ENCODE measurements at places on chromosomes 11 and 22.

DNA sequence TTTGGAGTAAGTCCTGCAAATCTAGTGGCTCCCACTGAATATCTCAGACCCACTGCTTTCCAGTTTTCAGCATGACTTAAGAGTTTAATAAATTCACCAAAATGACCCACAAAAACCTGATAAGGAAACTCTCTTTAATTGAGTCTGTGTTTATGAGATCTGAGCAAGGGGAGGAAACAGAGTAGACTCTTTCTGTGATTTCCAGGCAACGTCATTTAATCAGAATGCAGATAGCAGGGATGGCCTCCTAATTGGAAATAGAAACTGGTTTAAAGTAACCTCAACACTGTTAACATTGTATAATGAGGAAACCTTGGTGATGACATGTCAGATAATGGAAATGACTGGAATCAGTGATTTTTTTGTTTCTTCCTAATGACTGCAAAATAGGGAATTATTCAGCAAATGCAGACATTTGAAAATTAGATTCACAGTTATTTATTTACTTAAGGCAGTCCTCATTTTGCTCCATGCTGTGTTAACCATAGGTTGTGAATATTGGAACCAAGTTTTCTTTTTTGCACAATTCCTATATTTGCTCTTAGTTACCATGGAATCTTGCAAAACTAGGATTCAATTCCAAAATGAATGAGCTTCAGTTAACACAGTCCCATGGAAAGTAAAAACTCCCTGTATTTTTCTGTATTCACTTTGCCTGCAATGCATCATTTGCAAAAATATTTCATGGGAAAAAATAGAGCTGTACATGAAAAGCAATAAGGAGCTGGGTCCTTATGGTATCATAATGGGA is 1324.5 kb downstream of the LRRC4C start:
- H3K4me3 ChIP-seq: no peak overlapping the region
- no peaks in the 10 kb centered on the region for H3K4me1 ChIP-seq
- no peaks in the 10 kb centered on the region for H3K27me3 ChIP-seq
- H3K27ac ChIP-seq: no peak overlapping the region
- H3K36me3 ChIP-seq: no peaks in the 10 kb centered on the region
- no peak for DNase-seq

DNA sequence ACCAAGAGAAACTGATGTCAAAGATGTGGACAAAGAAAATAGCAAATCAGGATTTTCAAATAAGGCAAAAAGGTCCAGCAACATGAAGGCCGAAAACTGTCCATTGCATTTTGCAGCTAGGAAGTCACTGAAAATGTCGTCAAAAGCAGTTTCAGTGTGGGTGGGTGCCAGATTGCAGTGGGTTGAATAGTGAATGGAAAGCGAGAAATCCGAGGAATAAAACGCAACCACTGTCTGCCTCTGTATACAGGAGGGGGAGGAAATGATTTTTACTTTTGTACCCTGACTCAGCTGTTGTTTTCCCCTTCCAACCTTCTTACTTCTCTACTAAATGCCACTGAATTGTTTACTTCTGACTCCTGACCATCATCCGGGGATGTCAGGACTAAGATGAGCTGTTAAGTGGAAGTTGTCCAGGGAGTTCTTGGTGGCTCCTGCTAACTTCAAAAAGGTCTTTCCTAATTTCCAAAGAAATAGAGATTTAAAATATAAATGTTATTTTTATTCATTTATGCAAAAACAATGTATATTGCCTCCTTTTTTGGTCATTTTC is 64.9 kb upstream of the BIRC3 start:
- H3K4me1 ChIP-seq: no peaks in the 10 kb centered on the region
- H3K27ac ChIP-seq: no peak overlapping the region
- DNase-seq: no peak
- H3K27me3 ChIP-seq: no peaks in the 10 kb centered on the region
- no peaks in the 10 kb centered on the region for H3K36me3 ChIP-seq

DNA sequence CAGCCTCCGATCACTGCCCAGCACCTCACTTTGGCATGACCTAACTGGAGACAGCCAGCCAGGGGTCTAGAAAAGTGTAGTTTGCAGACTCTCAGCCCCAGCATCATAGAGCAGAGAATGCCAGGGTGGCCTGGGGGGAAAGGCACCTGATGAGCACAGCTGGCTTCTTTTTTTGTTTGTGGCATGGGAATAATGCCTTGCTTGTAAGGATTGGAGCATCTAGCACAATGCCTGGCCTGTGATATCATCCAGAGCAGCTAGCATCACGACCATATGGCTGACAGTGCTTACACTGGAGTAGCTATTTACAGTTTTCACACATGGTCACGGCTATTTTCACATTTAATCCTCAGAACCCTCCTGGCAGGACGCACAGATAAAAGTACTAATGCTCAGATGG is 594.8 kb upstream of the B3GAT1 start:
- DNase-seq: no peak
- no peaks in the 10 kb centered on the region for H3K4me1 ChIP-seq
- H3K27ac ChIP-seq: no peak overlapping the region
- H3K27me3 ChIP-seq: peaks cover 11% of the 10 kb centered on the region

DNA sequence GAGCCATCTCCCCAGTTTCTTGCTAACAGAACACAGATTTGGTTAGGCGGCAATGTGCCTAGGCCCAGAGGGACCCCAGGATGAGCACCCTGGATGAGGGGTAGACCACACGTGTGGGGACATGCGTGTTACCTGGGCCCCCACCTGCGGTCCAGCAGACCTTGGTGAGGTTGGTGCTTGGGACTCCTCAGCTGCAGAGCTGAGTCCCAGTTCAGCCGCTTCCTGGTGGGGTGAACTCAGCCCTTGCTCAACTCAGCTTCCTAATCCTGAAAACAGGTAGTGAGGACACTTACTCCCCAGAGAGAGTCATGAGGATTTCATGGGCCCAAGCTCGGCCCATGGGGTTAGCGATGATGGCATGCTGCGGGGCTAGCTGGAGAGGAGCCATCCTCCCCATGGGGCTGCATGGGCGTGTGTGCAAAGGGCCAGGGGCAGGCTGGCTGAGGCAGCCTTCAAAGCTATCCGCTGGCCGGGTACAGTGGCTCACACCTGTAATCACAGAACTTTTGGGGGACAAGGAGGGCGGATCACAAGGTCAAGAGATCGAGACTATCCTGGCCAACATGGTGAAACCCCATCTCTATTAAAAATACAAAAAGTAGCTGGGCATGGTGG is 46.9 kb upstream of the SHISAL1 start:
- H3K4me1 ChIP-seq: no peaks in the 10 kb centered on the region
- no peak overlapping the region for H3K4me3 ChIP-seq
- no peak overlapping the region for H3K27ac ChIP-seq
- no peaks in the 10 kb centered on the region for H3K36me3 ChIP-seq

DNA sequence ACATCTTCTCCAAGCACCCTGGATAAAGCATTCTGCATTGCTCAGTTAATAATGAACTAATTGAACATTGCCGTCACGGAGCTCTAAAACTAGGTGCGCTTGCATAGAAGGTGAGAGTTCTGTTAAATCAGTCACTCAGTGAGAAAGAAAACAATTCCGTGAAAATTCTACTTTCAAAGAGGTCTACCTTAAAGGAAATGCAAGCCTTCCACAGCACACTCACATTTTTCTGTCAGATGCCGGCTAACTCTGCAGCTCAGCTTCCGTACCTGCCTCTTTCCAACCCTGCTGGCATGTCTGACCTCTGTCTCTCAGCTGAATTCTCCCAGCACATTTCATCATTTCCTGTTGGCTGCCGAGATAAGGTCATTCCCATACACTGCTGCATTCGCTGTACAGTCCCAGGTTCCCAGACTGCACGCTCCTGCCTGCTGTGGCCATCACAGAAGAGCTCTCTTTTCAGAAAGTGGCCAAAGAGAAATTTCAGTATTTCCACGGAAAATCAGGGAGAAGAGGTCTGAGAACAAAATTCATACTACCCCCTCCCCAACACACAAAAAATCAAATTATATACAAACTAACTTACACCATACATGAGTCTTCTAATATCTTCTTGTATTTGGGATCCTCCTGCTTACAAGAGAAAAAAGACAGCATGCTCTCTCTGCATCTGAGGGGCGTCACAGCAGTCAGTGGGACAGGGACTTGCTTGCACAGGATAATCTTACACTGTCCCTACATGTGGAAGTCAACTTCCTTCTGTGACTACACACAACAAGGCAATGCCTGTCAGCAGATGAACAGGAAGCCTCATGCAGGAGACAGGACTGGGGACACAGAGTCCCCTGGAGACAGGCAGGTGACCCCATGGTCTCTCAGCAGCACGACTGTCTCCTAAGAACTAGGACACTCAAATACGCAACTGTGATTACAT is 55.1 kb downstream of the PACSIN2 start:
- peaks cover 78% of the 10 kb centered on the region for H3K4me1 ChIP-seq
- peak overlapping the region; percentile 38 for H3K27ac ChIP-seq
- peak overlapping the region; percentile 18 for H3K4me3 ChIP-seq

DNA sequence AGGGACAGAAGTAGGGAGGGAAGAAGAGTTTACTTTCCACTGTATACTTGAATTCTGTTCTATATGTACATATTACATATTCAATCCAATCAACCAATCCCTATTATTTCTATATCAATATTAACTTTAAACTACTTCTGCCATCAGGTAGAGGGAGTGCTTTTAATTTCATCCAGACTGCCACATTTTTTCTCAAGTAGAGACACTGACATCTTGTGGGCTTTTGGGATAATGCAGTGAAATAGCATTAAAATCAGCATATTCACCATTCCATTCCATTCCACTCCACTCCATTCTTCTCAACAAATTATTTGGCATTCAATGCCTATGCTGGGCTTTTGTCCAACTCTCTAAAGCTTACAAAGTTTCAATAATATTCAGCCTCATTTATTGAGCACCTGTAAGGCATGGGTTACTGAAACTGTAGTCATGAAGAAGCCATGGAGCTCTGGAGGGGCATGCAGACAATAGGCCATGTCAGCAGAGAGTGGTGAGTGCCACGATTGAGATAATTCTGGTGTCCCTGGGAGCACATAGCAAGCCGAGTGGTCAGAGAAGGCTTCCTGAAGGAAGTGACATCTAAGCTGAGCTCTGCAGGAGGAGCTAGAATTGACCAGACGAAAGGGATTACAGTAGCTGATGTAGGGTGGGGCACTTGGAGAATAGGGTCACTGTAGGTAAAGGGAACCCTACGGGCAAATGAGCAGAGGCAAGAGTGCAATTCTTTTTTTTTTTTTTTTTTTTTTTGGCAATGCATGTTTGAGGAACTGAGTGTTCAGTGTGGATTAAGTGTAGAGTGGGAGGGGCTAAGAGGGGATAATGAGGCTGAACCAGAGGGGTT is 12.8 kb upstream of the CLPB start:
- peaks cover 13% of the 10 kb centered on the region for H3K27me3 ChIP-seq
- H3K36me3 ChIP-seq: no peaks in the 10 kb centered on the region
- no peak for DNase-seq
- H3K27ac ChIP-seq: no peak overlapping the region
- no peaks in the 10 kb centered on the region for H3K4me1 ChIP-seq
